Amniotic stem cell (primary cell): ENCODE measurements at places on chromosomes 4 and X.

- no peak for DNase-seq
Measured at GRCh38 chr4:186335793-186336192, 69.8 kb downstream of the F11 start.

- no peak for DNase-seq
Measured at GRCh38 chrX:140526171-140526570, 21.3 kb upstream of the SOX3 start.

DNA sequence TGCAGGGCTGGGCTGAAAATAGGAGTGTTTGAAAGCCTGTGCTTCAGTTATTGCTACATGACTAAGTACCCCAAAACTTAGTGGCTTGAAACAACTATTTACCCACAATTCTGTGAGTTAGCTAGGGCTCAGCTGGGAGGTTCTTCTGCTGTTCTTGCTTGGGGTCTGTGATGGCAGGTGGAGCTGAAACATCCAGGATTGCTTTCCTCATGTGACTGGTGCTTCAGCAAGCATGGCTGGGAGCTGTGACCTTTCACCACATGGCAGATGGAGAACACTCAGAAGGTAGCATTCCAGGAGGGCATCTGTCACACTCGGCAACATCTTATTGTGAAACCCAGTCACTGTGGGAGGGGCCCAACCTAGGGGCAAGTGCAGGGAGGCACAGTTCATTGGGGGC, 57.0 kb upstream of the TBC1D14 start:
- DNase-seq, result no peak

DNA sequence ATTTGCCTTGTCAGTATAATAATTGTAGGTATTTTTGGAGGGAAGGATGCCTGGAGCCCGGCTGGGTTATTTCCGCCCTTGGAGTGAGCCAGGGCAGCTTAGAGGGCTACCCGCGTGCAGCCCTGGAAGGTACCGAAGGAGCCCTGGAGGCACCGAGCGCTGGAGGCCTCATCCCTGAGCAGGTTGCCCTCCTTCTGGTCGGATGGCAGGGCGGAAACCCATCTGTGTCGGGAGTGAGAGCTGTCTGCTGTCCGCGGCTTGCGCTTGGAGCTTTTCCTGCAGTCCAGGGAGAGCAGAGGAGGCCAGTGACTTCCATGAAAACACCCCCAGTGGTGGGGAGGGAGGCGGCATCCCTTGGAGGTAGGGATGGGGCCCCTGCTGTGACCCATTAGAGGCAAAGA, 122.1 kb downstream of the TBL1X start:
- no peak for DNase-seq

- no peak for DNase-seq
Measured at GRCh38 chrX:633985-634958, 3.7 kb downstream of the SHOX start.

GRCh38 chr4:30922625-30923024, 202.5 kb downstream of the PCDH7 start:
- DNase-seq, result no peak

- DNase-seq, result no peak
Measured at GRCh38 chr4:163482190-163482589, 8.6 kb upstream of the TKTL2 start.

GRCh38 chr4:133148690-133149363, at the start of gene PCDH10:
TSS of gene PCDH10 (plus strand) at chr4:133149294. CDS start at chr4:133150141, 847 bp downstream.
- DNase-seq, result peak; percentile 95

GRCh38 chr4:109574931-109575804, 15.1 kb downstream of the MCUB start:
- no peak for DNase-seq

- no peak for DNase-seq
Measured at GRCh38 chrX:3231766-3232165, 114.7 kb downstream of the MXRA5 start.

GRCh38 chrX:19005909-19006308, 22.0 kb upstream of the PHKA2 start:
- DNase-seq, result no peak

DNA sequence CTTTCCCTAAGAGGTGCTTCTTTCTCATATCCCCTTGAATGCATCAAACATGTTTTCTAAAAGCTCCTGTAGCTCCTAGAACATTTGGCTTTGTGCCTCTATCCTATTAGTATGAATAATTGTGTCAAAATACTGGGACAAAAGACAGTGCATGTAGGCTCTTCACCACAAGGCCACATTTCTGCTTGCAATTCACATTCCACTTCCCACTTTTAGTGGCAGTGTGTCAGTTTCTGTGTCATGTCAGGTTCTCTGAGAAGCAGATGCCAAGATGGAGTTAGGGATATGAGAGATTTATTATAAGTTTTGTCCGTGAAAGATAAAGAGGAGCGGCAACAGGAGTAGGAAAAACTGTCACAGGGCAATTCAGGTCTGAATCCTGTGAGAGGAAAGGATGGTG, 61.3 kb upstream of the GPRIN3 start:
- no peak for DNase-seq

GRCh38 chr4:144754562-144755410, 108.8 kb downstream of the HHIP start:
- DNase-seq, result no peak

GRCh38 chr4:92265798-92266197, 38.0 kb upstream of the GRID2 start:
- DNase-seq, result no peak

DNA sequence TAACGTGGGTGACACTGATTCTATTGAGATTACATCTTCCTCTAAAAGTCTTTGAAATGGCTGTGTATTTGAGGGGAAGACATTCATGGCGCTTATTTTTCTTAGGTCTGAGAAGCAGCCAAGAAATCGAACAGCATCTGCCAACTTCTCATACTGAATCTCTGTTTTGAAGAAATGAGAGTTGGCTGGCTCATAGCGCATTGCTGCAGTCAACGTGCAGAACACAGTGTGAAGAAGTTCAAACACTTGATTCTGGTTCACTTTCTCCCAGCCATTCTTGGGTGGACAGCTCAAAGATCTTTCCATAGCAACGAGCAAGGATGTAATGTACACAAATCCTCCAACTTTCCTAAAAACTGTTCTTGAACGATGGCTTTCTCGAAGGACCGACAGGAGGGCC, 156.5 kb downstream of the WDFY3 start:
- DNase-seq, result no peak

DNA sequence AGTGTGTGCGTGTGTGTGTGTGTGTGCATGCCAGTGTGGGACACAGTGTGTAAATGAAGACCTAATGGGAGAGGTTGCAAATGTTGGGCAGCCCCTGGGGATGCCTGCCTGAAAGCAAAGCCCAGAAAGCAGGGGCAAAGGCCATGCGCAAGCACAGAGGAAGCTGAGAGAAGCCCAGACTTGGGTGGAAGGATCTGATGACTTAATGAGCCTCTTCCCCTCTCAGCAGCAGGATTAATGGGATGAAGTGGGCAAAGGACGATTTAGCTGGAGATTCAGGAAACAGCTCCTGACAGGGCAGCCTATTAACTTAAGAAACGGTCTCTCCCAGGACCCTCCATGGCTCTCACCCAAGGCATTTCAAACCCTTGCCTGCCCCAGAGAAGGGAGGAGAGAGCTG, 107.3 kb downstream of the EFNB1 start:
- DNase-seq, result no peak

- DNase-seq, result no peak
Measured at GRCh38 chr4:113212613-113213012, 163.2 kb downstream of the ANK2 start.

- no peak for DNase-seq
Measured at GRCh38 chr4:25007598-25007997, 23.1 kb downstream of the LGI2 start.

- no peak for DNase-seq
Measured at GRCh38 chr4:20645236-20645635, 55.0 kb upstream of the PACRGL start.

- peak; percentile 7 for DNase-seq
Measured at GRCh38 chrX:24838629-24839028, 144.9 kb downstream of the POLA1 start.

- no peak for DNase-seq
Measured at GRCh38 chr4:41887277-41887676, 48.0 kb upstream of the TMEM33 start.

DNA sequence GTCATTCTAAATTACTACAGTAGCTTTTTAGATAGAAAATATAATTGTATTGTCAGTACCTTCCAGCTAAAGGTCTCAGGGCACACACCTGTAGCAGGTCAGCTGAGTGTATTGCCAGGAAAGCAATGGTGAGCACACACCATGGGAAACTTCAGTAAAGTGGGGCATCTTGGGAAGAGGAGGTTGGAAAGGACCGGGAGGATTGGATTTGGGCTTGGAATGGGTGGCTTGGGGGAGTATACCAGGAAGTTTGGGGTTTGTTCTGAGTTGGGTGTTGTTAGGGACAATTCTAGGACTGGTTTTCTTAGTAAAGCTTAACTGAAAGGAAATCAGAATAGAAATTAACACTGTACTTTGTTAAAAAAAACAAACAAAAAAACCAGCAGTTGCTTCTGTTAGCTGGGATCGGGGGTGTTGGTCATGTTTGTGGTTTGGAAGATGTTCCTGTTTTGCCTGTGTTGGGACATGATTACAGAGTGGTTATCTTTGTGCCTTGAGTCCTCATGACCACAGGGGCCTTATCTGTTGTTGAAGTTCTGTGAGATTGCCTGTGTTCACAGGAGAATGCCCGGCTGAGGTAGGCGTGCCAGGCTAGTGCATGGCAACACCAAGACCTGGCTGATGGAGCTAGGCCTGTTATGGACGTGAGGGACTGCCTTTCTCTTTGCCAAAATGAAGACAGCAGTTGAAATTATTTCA, 35.1 kb downstream of the PRIMPOL start:
- no peak for DNase-seq

DNA sequence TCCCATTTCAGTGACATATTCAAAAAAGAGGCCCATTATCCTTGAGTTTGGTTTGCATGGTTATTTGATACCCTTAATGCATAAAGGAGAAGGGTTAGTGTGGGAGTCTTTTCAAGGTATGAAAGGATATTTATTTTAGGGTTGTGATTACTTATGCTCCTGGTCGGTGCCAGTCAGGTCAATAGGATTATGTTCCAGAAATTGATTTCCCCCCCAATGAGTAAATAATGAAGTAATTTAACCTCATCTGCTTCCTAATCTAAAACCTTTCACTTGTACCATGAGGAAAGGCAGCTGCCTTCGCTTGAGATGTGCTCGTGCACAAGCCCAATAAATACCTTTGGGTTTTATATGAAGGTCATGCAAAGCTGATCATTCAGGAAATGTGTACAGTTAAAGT, 55.0 kb upstream of the NR0B1 start:
- no peak for DNase-seq

- DNase-seq, result no peak
Measured at GRCh38 chr4:176799653-176800052, 6.9 kb upstream of the VEGFC start.

GRCh38 chr4:93834249-93835066, 5.9 kb downstream of the ATOH1 start:
- no peak for DNase-seq

GRCh38 chrX:48530736-48531135, 8.8 kb upstream of the TBC1D25 start:
- DNase-seq, result no peak

GRCh38 chr4:186471441-186471840, 83.9 kb downstream of the MTNR1A start:
- no peak for DNase-seq

- no peak for DNase-seq
Measured at GRCh38 chr4:15756361-15756861, 21.7 kb upstream of the CD38 start.

- no peak for DNase-seq
Measured at GRCh38 chrX:68440442-68440841, 7.1 kb upstream of the OPHN1 start.

DNA sequence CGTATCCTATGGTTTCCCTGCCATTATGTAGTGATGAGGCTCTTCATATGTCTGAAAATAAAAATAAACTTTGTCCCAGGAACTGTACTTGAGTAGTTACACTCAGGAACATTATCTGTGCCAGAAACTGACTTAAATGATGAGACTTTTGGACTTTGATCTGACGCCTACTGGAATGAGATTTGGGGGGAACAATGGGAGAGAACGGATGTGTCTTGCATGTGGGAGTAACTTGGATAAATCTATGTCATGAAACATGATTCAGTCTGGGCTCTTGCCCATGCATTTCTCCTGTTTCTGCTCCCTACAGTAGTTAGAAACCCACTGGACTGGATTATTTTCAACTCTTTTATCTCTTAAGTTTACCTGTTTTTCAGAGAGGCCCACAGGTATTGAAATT, 2351.4 kb downstream of the PCDH7 start:
- DNase-seq, result no peak

DNA sequence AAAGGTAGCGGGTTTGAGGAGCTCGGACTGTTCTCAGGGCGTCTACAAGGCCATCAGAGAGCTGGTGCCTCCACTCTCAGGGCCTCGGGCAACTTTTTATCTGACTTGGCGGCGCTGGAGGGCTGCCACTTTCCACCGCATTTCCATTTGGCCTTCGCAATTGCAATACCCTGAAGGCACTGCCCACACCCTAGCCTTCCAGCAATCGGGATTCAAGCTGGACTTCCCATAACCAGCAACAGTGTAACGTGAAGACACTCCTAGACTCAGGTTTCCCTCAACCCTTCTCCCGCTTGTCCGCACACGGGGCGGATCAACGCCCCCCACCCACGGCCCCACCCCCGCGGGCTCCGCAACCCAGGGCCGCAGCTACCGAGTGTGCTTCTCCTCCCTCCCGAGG, 50.2 kb upstream of the BCOR start:
- DNase-seq, result no peak

DNA sequence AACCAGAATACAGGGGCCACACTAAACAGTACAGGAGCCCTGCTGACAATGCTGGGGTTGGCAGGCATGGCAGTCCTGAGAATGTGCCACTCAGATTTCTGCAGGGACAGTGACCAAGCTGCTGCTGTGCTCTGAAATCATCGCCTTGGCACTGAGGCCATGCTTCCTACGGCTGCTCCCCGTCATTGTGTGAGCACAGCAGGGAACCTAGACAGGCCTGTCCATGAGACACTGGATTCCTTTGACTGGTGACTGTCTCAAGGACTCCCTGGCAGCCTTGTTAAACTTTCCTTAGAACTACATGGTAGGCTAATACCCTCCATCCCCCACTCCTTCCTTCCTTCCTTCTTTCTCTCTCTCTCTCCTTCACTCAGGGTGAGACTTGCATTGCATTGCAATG, 111.4 kb downstream of the LUZP4 start:
- no peak for DNase-seq

GRCh38 chr4:2907706-2908293, 55.4 kb downstream of the NOP14 start:
- DNase-seq, result no peak

GRCh38 chr4:159312236-159312635, 209.4 kb downstream of the RAPGEF2 start:
- no peak for DNase-seq

- peak; percentile 44 for DNase-seq
Measured at GRCh38 chr4:152485726-152486276, 50.1 kb downstream of the FBXW7 start.

- no peak for DNase-seq
Measured at GRCh38 chr4:116015062-116015461, 901.6 kb upstream of the NDST4 start.

- no peak for DNase-seq
Measured at GRCh38 chrX:32985544-32985943, 225.8 kb downstream of the DMD start.

DNA sequence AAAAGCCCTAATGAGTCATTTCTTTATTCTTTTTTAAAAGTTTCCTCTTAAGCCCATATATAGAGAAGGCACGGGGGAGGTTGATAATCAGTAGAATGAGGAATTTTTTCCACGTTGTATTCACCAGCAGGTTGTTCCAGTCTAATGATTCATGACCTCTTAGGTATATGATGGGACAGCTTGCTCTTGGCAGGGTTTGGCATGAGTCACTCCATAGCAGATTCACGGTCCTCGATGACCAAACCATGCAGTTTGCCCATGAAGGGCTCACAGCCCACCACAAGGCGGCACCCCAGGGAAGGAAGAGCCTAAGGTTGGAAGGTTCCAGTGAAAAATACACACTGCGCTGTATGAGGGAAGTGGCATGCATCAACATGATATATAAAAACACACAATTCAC, 623.8 kb upstream of the DIPK2B start:
- DNase-seq, result peak; percentile 87
